Activated T-cell treated with anti-CD3 and anti-CD28 coated beads for 4 hours (primary cell): ENCODE measurements at places on chromosomes 2 and 18.

GRCh38 chr2:186503827-186504606 is 18.0 kb downstream of the ZC3H15 start:
- no peak for DNase-seq

- no peak for DNase-seq
Observed at GRCh38 chr2:156553714-156554442, 117.7 kb downstream of the GPD2 start.

DNA sequence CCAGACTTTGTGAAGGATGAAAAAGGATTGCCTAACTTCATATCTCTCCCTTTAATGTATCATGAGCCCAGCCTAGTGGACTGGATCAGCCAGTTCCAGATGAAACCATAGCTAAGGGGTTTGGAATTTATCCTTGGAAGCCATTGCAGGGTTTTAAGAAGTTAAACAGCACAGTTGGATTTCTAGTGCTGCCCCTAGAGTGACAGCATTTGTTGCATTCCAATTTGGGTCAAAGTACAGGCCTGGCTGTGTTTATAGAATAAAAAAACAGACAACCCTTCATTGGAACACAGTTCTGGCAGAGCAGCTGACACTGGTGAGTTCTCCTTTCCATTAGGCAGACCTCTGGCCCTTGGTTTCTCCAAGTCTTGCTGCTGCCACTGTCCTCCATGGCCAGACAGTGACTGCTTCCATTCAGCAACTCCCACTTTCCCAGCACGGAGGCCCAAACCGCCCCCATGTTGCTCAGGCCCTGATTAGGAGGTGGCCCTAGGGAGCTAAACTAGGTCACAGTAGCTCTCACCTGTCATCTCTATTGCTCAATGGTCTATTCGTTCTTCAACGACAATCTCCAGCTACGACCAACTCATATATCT is 8.0 kb downstream of the GPR39 start:
- DNase-seq = no peak

DNA sequence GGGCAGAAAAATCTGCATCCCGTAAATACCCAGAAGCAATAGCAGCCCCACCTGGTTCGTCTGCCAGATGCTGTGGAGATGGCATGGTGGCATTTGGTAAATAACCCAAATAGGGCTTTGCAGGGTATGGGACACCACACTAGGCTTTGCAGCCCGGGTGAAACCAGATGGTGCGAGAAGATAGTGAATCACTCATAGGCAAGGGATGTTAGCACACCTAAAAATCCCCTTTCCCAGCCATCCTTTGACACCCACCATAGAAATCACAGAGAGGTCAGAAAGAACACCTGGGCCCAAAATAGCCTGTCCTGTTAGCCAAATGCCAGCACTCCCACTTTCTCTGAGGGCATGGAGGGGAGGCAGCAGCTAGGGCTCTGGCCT is 47.6 kb downstream of the BCL11A start:
- DNase-seq = no peak

DNA sequence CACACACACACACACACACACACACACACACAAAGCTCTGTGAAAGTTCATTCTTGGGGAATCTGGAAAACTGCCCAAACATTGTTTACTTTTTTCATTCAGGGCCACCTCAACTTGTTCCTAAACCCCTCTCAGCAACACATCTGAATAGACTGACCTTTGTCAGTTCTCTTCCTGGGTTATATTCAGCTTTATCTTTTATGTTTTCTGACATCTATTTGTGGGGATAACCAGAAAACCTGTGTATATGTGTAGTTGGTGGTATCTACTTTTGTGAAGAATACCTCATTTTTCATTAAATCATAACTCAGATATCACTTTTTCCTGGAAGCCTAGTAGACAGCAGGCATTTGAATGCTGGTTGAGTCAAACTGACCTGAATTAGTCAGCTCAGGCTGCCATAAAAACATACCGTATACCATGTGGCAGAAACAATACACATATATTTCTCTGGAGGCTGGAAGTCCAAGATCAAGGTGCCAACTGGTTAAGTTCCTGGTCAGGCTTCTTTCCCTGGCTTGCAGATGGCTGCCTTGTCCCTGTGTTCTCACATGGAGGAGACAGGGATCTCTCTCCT is 11.0 kb upstream of the RNF144A start:
- no peak for DNase-seq

- no peak for DNase-seq
Observed at GRCh38 chr2:64652231-64653108, 1.2 kb downstream of the SERTAD2 start.

GRCh38 chr18:67475673-67476072 is 40.8 kb downstream of the DSEL start:
- no peak for DNase-seq

DNA sequence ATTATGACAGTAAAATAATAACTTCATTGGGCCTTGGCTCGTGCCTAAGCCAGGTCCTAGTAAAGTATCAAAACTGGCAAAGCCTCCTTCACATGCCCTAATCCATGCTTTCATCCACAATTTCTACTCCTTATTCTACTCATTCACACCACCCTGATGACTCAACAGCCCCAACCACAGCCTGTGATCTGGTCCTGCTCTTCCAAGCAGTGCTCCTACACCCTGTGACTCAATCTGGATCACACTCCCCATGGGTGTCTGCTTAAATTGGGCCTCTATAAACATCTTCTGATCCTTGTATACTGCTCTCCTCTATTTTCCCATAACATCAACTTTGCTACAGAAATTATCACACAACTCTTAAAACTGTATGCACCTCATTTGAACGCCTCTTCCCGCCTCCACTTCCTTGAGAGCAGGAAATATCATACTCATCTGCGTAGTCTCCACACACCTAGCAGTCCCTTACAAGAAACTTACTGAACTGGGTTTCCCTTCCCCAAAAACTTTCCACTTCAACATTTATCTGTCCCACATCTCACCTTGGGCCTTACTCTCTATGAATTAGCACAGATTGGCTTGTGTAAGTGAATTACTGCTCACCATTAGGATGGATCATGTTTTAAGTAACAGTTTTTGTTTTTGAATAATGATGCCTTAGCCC is 15.9 kb downstream of the GTF3C3 start:
- no peak for DNase-seq

- DNase-seq = no peak
Observed at GRCh38 chr2:227813229-227813561, 447 bp upstream of the CCL20 start.

DNA sequence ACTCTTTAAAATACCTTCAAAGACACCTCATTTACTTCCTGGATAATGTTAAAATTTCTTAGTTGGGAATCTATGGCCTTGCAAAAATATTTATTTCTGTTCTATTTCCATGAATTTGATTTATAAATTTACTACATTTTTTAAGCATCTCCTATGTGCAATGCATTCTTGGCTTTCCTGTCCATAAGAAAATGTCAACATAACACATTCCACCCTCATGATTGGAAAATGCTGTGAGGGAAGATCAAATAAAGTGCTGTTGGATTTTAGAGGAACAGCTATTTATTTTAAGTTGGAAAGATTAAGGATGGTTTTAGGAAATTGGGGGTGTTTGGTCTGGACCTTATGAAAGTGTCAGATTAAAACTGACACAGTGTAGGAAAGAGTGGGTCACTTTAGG is 45.4 kb upstream of the MC4R start:
- no peak for DNase-seq

DNA sequence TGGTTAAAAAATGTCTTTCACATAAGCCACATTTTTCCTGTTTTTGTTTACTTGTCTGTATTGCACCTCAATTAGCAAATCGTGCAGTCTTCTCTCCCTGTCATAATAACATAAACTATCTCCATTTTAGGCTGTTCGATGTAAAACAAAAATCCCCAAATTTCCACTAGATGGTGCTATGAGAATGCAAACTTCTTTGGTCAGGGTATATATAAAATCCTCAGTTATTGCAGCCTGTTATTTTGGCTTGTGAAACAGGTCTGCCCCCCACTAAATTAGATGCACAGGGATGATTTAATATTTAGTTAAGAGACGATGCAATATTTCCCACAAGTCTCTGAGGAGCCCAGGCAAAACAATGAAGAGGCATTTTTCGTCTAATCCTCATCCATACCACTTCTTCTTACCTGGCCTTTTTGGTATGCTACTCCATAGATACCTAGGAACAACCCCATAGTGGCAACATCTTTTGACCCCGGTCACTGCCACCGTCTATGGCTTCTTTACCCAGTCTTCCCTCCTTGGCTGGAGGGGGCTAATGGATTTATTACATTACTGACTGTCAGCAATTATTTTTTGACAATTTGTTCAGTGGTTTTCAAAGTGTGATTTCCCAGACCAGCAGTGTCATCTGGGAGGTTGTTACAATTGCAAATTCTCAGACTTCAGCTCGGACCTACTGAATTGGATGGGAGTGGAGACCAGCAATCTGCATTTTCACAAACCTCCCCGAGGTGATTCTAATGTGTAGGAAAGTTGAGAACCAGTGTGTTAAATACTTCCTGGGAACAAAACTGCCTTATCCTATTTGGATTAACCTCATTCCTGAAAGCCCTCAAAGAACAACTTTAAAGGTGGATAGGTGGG is 117.4 kb upstream of the CWC22 start:
- DNase-seq = no peak

DNA sequence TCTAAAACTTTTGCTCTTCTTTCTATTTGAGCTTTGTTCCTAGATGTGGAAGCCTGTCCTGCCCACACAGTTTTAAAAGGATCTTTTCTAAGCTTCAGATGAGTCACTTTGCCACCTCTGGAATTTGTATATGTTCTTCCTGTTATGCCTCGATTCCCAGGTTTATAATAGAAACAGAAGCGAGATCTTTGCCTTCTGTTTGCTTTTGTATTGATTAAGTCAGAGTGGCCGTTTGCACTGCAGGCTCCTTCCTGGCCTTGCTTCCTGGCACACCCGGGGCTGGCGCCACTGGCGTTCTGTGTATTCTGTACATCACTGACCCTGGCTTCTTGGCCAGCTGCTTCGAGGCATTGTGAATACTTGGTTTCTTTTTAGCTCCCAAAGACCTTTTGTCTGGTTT is 91.8 kb downstream of the MTCL1 start:
- no peak for DNase-seq

DNA sequence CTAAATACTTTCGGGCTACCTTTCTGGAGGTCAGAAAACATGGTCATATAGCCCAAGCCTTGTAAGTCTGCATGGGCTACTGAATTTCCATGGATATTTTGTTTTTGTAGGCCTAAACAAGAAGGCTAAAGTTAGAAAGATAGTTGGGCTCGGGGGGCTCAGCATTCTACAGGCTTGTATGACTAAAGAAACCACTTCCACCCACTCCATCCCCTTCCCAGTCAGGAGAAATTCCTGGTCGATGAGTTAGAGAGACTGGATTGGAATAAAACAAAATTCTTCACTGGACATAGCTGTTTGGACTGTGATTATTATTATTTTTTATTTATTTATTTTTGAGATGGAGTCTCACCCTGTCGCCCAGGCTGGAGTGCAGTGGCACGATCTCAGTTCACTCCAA is 539.4 kb upstream of the TNP1 start:
- no peak for DNase-seq

DNA sequence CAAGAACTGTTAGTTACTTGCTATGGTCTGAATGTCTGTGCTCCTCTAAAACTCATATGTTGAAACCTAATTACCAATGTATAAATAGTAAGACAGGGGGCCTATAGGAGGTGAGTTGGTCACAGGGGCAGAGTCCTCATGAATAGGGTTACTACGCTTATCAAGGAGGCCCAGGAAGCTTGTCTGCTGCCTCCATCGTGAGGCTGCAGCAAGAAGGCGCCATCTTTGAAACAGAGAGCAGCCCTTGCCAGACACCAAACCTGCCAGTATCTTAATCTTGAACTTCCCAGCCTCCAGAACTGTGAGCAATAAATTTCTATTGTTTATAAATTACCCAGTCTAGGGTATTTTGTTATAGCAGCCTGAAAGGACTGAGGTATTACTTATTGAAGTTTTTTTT is 79.1 kb downstream of the TGIF1 start:
- no peak for DNase-seq

- DNase-seq = no peak
Observed at GRCh38 chr2:2855297-2855696, 522.3 kb downstream of the EIPR1 start.

- DNase-seq = no peak
Observed at GRCh38 chr2:227545990-227546389, 52.7 kb upstream of the SCYGR2 start.

DNA sequence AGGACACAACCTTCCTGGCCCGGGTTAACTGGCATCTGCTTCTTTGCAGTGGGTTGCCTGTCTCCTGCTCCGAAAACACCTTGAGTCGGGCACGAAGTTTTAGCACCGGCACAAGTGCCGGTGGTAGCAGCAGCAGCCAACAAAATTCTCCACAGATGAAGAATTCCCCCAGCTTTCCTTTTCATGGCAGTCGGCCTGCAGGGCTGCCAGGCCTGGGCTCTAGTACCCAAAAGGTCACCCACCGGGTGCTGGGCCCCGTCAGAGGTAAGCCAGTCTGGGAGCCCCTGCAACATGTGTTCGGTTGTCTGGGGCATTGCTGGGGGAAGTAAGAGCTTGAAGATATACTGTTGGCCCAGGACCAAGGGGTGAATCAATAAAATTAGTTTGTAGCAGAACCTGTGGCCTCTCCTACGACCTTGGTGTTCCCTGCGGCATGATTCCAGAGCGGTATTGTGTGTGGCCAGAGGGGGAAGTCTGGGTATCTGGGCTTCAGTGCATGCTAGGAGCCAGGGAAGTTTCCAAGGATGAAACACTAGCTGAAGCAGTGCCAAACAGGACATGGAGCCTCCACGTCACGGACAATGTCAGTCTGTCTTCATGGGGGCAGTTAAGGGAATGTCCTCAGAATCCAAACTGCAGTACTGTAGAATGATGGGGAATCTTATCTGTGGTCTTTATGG is 7.8 kb downstream of the AGBL5 start:
- no peak for DNase-seq

- no peak for DNase-seq
Observed at GRCh38 chr2:51795248-51795888, 763.4 kb upstream of the NRXN1 start.

DNA sequence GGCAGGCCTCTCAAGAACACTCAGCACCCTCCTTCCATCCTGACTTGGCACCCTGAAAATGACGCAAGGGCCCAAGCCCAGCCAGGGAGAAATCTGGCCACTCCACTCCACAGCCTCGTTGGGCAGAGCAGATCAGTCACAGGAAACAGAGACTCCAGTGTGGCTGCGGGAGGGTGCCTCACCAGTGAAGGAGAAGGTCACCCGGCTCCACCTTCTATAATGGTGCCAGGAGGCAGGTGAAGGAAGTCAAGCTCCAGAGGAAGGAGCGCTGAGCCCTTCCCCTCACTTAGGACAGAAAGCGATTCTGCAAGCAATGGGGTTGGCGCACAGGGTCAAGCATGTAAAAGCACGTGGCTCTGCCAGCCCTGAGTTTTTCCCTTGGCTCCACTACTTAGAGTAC is 35.3 kb downstream of the CRACDL start:
- DNase-seq = no peak

- no peak for DNase-seq
Observed at GRCh38 chr2:232869138-232870017, 686 bp upstream of the SNORC start.

GRCh38 chr2:152200565-152201465 is 25.3 kb upstream of the STAM2 start:
- DNase-seq = no peak

- DNase-seq = no peak
Observed at GRCh38 chr18:13382366-13382953, 163.9 kb downstream of the LDLRAD4 start.

- no peak for DNase-seq
Observed at GRCh38 chr2:183533021-183533420, 408.8 kb downstream of the NUP35 start.
